CD4-positive, alpha-beta T cell treated with Interleukin-15 for 1 hour (primary cell): ENCODE measurements at places on chromosomes 11 and 22.

DNA sequence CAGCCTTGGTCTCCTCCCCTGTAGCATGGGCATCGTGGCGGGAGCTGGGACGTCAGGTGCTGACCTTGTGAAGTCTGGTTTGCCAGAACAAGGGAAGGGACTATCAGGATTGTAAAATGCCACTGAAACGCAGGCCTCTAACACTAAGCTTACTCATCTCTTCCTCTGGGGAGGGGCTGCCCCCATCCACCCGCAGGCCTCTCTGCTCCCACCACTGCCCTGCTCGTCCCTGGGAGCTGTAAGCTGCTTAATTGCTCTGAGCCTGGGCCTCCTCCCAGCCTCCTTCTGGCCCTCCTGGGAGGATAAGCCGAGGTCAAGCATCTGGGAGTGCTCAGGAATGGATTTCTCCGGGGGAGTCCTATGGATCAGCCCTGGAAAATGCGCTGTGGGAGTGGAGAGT, 8.4 kb downstream of the SHISAL1 start:
- DNase-seq, result no peak

DNA sequence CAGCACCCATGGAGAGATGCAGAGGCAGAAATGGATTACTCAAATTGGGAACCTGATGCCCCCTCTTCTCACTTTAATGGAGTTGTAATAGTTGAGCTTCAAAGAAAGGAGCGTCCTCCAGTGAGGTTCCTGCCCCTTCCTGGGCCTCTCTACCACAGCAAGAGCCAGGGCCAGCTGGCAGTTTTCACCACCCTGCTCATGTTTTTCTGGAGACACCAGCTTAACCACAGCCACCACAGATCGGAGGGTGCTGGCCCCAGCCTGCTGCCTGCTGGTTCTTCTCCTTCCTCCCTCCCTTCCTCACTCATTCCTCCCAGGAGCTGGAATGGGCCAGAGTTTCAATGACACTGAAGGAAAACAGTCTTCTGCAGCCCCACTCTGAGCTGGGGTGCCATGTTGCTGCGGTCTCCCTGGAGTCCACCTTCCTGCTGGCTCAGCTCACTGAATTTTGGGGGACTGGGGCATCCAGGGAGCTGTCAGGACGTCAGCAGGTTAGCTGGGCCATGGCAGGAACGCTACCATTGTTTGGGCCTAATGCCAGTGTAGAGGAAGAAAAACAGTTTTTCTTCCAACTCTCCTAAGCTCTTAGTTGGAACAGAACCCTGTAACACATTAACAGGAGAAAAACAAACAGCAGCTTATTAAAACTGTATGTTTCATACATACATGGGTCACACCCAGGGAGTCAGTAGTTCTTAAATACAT, 57.7 kb downstream of the TRAF6 start:
- no peak for DNase-seq

- DNase-seq, result no peak
These were observed 28.1 kb upstream of the CHORDC1 start for GRCh38 chr11:90250970-90251369.

DNA sequence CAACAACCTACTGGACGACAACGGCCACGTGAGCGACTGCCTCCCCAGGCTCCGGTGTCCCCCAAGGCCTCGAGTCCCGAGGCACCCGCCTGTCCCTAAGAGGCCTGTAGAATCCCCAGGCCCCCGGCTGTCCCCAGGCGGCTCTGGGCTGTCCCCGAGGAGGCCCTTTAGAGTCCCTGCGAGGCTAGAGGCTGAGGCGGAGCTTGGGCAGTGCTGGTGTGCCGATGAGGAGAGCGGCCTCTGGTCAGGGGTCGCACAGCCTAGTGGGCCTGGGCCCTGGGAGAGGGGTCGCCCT, 3.7 kb downstream of the TBX1 start:
- DNase-seq, result no peak

GRCh38 chr11:76723142-76723541, 52.6 kb upstream of the LRRC32 start:
- DNase-seq, result no peak

DNA sequence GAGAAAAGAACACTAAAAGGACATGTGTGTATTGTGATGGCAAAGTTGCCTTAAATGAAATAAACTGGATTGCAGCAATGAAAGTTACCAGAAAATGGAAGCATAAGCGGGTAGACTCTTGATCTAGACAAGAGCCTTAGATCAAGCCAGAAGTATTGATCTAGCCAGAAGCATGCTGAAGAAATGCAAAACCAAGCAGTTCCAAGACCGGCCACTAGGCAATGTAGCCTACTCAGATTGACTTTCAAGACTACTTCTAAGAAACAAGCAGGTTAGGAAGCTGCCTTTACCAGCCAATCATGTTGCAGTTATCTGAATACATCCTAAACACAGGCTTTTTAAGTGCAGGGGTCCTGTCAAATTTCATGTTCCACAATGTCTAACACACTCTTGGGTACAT, 54.6 kb downstream of the KCNA4 start:
- DNase-seq, result no peak

DNA sequence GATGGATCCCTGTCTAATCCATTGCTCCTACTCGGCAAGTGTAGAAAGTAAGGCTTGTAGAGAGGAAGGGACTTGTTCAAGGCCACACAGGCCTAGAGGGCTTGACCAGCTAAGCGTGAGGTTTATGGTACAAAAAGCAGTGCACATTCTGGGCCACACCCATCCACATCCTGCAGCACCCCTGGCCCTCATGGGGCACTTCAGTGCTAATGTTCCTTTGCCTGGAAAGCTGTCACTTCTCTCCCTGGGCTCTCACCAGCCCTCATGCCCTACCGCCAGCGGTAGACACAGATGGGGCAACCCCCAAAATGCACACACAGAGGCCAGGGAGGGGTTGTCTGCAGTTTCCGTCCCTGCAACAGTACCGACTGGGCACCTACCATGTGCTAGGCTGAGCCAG, 7.1 kb upstream of the MGAT3 start:
- no peak for DNase-seq

DNA sequence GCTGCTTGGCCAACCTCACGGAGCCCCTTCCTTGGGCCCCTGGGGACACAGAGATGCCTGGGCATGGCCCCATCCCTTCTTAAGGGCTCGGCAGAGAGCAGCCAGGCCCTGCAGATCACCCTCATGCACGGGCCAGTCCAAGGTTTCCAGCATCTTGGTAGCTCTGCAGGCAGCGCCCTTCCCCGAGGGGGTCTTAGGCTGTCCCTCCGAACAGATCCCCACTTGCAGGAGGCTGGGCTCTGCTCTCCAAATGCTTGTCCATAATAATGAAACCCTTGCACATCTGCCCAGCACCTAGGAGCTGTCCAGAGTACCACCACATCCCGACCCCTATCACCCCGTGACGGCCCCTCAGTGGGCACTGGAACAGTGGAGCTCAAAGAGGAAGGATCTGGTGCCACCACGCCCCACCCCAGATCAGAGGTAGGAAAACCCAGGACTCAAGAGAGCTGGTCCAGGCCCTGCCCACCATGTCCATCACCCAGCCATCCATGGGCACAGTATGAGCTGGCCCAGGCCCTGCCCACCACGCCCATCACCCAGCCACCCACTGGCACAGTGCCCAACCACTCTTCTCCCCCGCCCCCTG, 92.5 kb upstream of the PRR5 start:
- no peak for DNase-seq

DNA sequence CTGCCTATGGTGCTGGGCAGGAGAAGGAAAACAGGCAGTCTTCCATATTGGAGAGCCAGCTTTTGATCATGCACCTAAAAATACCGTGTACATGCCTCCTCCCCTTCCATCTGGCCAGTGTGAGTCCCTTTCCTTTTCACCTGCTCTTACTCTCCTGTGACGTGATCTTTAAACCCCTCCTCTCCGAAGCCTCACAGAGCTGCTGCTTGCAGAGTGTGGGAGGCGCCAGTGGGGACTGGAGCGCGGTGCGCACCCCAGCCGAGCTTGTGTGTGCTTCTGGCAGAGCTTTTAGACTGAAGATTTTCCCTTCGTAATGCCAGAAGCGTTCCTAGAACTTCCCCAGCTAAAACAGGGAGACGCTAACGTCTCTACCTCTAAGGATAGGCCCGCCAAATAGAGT, 29.8 kb downstream of the MUC6 start:
- DNase-seq, result no peak

DNA sequence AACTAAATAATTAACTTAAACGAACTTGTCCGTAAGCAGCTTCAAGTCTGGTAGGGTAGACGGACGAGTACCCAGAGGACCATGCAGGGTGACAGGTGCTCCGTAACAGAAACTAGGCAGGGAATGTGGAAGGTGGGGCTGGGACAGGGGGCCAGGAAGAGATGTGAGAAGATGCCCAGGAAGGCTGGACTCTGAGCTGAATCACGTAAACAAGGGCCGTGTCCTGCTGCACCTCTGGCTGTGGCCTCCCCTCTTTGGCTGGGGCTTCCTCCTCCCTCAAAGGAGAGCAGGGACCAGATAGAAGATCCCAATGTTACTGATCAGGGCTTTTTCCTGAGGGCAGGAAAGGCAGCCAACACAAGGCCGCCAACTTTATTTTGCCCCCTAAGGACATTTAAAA, 47.9 kb downstream of the PACSIN2 start:
- no peak for DNase-seq

- DNase-seq, result no peak
These were observed 26.7 kb downstream of the WEE1 start for GRCh38 chr11:9600166-9600565.

DNA sequence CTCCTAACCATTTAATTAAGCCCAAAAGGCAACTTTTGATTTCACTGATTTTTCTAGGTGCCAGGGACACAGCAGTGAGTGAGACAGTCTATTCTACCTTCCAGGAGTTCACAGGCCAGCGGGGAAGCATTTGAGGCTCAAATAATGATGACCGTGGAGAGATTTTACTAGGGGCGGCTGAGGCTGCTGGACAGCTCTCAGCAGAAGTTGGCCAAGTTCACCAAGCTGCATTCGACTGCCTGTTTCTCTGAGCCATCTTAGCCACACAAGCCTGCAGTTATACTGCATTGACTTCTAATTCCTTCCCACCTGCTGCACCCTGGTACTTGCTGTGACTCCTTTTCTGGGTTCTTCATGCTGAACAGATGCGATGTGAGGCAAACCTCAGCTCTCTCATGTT, 168.9 kb upstream of the TBCEL start:
- DNase-seq, result no peak

GRCh38 chr11:46951864-46952263, 15.3 kb downstream of the CSTPP1 start:
- DNase-seq, result no peak

- DNase-seq, result no peak
These were observed 46.3 kb upstream of the RRM1 start for GRCh38 chr11:4048340-4048739.

DNA sequence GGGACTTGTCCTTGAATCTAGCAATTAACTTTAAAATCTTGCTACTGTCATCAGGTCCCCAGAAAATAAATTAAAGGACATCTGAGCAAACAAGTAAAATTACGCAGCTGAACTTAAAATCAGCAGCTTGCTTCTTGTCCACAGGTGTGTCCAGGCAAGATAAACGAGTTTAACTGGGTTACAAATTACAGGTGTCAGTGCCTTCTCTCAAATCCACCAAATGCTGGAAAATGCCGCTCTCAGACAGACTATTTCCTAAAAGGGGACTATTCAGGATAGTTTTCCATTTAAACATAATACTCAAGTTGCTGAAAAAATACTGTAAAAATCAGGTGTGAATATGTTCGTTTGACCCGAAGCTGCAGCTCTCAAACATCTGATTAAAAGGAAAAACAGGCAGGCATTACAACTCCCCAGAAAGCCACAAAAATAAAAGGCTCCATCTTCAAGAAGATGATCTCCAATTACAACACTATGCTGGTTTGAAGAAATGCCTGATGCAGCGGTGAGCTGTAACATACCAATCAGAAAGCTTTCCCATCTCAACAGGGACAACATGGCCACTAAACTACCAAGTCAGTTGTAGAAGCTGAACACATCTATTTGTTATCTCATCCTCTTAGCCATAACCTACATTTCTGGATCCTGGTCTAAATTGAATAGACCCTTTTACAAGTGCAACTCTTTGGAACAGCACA, 82.1 kb downstream of the CADM1 start:
- DNase-seq, result no peak

DNA sequence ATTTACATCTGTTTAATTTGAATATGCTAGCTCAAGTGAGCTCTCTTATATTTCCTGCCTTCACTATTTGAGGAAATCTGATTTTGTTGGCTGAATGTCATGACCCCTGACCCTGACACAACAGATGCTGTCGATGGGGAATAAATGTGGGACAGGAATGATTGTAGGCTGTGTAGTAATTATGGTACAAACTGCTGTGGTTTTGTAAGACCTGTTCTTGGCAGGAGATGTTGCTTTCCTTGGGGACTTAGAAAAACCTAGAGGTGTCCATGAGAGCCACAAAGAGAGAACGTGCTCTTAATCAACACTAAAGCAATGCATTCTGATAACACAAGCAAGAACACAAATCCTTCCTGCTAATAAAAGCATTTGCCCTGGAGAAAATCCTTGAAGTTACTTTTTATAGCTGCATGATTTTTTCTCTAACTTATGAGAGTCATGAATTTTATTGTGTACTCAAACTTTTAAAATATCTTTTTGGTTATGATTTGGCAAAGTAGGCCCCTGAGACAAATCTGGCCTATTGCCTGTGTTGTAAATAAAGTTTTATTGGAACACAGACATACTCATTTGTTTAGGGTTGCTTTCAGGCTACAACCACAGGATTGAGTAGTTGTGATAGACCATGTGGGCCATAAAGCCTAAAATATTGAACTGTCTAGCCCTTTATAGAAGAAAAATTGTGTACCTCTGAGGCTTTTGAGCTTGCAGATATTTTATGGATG, 90.2 kb downstream of the DDX10 start:
- no peak for DNase-seq

DNA sequence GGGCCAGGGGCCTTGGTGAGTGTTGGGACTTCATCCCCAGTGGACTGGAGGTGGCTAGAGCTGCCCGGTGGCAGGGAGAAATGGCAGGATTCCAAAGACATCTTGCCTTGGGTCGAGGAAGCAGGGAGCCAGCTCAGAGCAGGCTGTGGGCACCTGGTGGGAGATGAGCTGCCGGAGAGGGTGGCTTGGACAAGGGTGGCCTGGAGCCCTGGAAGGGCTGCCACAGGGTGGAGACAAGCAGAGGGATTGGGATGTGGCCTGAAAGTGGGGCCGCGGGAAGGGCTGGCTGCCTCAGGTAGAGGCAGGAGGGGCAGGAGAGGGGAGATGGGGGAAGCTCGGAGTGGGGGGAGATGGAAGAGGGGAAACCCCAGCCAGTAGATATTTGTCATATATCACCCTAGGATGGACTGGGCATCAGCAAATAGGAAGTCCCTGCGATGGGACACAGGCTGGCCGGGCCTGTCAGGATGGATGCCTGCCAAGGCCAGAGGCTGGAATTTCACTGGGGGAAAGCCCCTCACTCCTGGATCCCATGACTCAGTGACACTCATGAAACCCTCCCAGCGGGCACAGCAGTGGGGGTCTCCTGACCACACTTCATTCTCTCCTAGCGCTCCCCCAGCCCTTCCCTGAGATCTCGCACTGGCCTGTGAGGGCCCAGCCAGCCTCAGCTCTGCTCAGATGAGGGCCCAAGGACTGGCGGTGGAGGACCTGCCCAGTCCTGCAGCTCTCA, 72.0 kb upstream of the SHISAL1 start:
- DNase-seq, result no peak

- no peak for DNase-seq
These were observed 59.0 kb downstream of the ZC3H12C start for GRCh38 chr11:110152199-110152598.

- no peak for DNase-seq
These were observed 86.9 kb downstream of the STIM1 start for GRCh38 chr11:3942160-3942955.

- DNase-seq, result no peak
These were observed 5.0 kb downstream of the SNX19 start for GRCh38 chr11:130911306-130911705.

- DNase-seq, result no peak
These were observed 77.4 kb downstream of the CWC15 start for GRCh38 chr11:94895971-94896370.
